ENCODE measurements at places on chromosomes 1 and 21.

DNA sequence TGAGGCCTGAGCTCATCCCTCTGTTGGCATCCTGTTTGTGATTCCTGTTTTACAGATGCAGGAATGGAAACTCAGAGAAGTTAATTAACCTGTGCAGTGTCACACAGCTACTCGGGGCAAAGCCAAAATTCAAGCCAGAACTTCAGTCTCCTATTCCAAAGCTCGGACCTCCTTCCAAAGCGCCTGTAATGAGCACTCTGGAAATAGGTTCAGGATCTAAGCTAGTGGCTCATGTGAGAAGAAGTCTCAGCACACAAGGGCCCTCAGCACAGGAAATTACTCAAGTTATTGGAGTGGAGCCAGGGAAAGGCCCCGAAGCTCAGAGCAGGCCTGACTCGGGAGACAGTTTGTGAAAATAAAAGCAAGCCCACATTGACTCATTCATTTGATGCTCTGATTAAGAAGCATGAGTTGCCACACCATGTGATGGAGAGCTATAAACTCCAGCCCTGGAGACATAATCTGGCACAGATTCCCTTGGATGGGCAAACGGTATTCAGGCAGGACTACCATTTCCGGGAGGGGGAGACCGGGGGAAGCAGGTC is 50.6 kb upstream of the LYST start:
- DNase-seq: peak; percentile 61

GRCh38 chr1:112850034-112850757 is 105.8 kb downstream of the SLC16A1 start:
- DNase-seq: no peak

GRCh38 chr1:209866201-209866600 is 38.4 kb downstream of the UTP25 start:
- DNase-seq: no peak

DNA sequence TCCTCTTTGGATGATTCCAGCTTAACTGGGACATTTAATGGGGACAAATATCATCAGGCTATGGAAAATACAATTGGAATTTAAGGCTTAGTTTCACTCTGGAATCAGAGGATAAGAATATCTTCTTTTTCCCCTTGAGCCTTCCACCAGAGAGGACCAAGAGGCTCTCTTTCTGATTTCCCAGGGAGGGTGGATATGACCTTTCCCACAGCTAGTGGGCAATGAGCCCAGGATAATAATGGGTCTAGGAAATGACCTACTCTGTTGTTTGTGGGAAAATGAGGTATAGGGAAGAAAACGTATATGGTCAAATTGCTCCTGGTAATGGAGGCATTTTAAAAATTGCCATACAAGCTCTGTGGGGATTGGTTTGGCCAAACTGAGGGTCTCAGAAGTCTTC is 1.9 kb downstream of the OR6Y1 start:
- no peak for DNase-seq

DNA sequence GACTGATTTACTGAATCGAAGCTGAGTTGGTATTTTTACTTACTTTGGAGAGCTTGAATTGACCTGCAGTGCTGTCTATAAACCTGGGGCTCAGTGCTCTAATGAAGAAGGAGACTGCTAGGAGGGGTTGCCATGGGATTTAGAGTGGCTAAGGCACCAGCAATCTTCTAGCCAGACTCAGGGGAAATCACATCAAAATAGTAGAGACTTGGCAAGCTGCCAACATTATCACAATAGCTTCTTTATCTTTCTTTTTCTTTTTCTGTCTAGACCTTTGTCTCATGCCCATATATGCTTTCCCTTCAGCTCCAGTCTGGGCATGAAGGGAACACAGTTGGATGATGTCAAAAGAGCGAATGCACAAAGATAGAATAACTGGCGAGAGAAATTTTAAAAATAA is 301.1 kb upstream of the DPYD start:
- no peak for DNase-seq

DNA sequence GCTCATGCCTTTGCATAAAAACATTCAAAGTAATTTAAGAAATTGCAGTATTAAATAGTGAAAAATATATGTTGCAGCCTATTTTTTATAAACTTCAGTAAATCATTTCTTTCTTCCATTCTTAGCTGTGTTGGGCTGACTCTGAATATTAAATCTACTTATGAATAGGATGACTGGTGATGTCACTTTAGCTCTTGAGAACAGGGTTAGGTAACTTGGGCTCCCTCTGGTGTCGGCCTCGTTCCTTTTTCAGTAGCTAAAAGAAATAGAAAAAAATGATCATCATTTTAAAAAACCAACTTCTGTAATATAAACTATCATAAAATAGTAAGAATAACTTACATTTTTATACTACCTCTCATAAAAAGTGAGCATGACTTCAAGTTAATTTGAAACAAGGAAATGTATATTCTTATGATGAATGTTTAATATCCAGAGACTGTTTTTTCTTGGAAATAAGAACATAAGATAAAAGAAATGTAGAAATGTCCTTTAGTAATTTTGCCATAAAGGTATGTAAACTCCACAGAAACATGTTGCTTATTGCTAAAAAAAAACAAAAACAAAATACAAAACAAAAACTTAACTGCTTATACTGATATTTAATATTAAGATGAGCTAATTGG is 26.8 kb upstream of the NCAM2 start:
- peak; percentile 5 for DNase-seq

DNA sequence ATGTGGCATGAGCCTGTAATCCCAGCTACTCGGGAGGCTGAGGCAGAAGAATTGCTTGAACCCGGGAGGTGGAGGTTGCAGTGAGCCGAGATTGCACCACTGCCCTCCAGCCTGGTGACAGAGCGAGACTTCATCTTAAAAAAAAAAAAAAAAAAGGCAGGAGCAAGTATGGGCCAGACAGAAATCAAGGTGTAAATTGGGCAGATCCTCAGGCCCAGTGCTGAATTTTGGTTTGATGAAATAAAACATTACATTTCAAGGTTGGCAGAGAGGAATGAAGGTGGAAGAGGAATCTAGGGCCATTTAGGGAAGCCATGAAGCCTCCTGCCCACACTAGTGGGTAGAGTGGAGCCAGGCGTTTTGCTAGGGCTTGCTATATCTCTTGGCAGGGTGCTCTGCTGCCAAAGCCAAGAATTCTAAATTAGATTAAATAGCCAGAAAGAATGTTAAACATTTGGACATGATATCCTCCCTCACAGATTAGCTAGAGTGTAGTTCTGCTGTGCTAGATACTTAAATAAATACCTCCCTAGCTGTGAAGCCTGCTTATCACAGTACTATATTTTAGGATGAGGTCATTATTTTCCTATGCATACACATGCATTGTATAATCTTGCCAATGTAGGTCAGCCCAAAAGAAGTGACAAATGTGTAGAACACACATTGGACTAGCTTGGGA is 16.6 kb upstream of the LGALS8 start:
- DNase-seq: no peak
